ENCODE measurements at places on chromosomes 5 and 9. TPM values are rescaled to one million over a fixed set of nuclear protein-coding genes. Genes with fewer than 3 reads are reported as not detected.

DNA sequence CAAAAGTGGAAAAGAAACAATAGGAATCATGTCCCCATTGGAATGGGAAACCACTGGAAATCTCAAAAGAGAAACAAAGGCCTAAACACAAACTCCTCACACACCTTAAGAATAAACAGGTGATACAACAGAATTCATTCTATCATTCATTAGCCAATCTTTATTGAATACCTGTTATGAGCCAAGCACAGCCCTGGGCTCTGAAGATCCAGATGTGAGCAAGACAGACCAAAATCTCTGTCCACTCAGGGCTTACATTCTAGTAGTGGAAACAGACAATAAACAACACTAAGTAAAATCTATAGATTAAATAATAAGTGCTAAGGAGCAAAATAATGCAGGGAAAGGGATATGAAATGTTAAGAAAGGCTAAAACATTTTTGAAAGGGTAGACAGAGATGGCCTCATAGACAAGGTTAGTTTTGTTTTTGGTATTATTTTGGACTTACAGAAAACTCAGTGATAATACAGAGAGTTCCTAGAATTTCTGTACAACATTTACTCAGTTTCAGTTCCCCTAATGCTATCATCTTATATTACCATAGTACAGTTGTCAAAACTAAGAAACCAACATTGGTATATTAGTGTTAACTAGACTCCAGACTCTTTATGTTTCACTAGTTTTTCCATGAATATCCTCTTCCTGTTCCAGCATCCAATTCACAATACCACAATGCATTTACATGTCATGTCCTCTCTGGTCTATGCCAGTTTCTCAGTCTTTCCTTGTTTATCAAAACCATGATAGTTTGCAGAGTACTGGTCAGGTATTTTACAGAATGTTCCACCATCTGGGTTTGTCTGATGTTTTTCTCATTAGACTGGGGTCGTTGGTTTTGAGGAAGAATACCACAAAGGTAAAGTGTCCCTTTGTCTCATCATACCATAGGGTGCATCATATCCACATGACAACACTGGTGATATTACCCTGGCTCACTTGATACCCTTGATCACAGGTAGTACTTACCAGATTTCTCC, 103.7 kb downstream of the SIL1 start:
- no peak for DNase-seq

DNA sequence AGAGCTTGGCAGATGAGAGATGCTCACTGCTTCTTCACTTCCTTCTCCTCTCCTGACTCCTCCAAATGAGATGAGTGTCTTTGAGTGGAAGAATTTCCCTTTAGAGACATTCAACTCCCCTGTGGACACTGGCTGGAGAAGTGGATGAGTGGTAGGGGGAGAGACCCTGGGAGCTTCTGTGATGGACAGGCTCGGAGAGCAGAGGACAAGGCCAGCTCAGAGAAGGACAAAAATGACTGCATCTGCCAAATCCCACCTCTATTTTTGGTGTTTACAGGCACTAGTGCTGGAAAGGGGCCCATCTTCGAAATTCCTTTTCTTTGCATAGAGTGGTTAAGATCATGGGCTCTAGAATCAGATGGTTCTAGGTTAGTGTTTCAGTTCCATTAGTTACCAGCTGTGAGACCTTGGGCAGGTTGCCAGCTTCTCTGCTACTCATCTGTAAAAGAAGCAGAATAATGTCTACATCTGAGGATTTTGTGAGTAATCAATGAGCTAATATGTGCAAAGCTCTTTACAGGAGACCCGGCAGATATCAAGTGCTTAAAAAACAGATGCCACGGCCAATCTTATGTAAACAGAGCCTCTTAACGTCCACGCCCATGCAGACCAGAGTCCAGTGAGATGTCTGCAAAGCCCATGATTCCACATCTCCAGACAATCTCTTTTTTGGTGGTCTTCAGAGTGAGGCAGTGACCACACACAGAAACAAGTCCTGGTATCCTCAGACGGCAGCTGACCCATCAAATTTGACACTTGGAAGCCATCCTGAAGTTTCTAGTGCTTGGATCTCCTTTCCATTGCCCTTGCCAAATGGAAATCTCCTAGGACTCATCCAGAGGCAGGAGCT, 13.6 kb upstream of the COL27A1 start:
- no peak for DNase-seq

Gene CNTLN
- 6.4 TPM for total RNA-seq

Gene ATG10
- total RNA-seq, result 11.0 TPM
